ENCODE measurements at places on chromosomes 13 and 19.

GRCh38 chr19:35556846-35557538 lies 6.5 kb downstream of the ATP4A start:
- peak; percentile 44 for DNase-seq

DNA sequence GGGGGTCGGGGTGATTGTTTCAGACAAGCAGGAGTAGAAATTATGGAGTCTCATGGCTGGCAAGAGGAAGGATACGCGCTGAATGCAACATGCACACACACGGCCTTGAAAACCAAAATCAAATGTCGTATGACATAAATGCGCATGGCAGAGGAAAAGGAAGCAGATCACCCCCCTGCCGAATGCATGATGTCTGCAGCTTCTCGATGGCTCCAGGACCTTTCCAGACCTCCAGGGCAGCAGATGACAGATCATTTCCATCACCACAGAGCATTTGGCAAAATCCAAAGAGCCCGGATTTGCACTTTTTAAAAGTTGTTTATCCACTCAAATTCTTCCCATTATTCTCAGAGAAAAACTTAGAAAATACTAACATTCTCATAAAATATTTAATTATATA lies 211.7 kb downstream of the NHLRC3 start:
- no peak for DNase-seq

- no peak for DNase-seq
These were observed 227.0 kb upstream of the RXFP2 start for GRCh38 chr13:31512331-31512730.

DNA sequence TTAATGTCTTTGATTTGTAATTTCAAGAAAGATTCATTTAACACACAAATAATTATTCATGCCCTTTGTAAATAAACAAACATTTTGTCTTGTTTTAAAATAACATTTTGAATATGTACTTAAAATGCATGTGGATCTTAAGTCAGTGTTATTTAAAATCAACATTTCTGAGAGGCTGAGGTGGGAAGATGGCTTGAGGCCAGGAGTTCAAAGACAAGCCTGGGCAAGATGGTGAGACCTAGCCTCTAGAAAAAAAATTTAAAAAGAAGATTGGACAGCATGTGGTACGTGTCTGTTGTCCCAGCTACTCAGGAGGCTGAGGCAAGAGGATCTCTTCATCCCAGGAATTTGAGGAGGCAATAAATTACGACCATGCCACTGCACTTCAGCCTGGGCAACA lies 1268.2 kb downstream of the SLITRK1 start:
- DNase-seq, result no peak

- DNase-seq, result no peak
These were observed 242.1 kb downstream of the KLF5 start for GRCh38 chr13:73300718-73301425.
